ENCODE measurements at places on chromosomes 2 and 18. TPM values are rescaled to one million over a fixed set of nuclear protein-coding genes. Genes with fewer than 3 reads are reported as not detected.

The OBSL1 gene
- 40.4 TPM for total RNA-seq

The ADRA2B gene
- under 0.01 TPM for total RNA-seq

GRCh38 chr18:23151414-23152099, 16.3 kb downstream of the CABLES1 start:
- DNase-seq, result no peak

The DTNA gene
- 46.5 TPM for total RNA-seq

- DNase-seq, result no peak
Measured at GRCh38 chr2:234322766-234323465, 174.0 kb downstream of the ARL4C start.

DNA sequence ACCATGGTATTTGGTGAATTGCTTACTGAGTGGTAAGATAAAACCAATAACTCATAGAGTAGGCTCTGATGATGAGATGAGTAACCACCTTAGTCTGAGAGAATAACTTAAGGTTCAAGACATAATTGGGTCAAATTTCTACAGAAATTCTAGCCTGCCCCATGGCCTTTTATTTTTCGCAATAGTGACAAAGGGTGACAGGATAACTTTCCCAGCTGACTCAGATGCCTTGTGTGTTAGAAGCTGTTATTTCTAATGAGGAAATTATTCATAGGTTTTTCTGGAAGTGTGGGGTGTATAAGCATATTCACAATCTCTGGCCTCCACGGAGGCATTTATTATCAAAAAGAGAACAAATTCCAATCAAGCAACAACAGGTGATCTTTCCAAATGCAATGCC, 159.0 kb downstream of the NUP35 start:
- no peak for DNase-seq

- DNase-seq, result no peak
Measured at GRCh38 chr2:42928161-42928691, 135.8 kb upstream of the HAAO start.

GRCh38 chr2:119469131-119469530, 37.5 kb downstream of the TMEM37 start:
- DNase-seq, result no peak

The KCNE4 gene
- total RNA-seq, result 2.4 TPM

DNA sequence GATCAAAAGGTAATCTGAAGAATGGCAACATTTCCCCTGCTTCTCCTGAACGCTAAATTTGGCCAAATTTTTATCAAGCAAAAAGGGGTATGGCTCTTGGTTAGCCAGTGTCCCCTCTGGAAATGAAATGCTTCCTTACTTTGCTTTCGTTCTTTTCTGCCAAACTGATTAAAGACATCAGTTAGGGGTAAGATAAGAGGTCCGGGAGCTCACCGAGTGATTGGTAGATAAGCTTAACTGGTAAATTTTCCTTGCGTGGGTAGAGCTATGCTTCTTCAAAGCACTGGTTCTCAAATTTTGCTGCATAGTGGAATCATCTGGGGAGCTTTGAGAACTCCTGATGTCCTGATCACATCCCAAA, 62.7 kb upstream of the MAPRE2 start:
- no peak for DNase-seq

The IL36B gene
- total RNA-seq, result not detected

GRCh38 chr18:5159080-5159479, 38.0 kb downstream of the AKAIN1 start:
- no peak for DNase-seq

- no peak for DNase-seq
Measured at GRCh38 chr2:30666266-30666874, 140.9 kb downstream of the CAPN13 start.

DNA sequence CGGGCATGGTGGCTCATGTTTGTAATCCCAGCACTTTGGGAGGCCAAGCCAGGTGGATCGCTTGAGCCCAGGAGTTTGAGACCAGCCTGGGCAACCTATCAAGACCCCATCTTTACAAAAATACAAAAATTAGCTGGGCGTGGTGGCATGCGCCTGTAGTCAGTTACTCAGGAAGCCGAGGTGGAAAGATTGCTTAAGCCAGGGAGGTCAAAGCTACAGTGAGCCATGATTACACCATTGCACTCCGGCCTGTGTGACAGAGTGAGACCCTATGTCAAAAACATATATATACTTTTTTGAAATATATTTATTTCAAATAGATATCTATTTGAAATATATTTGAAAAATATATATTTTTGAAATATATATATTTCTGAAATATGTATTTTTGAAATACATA, 10.9 kb downstream of the OSBPL1A start:
- DNase-seq, result no peak

- DNase-seq, result no peak
Measured at GRCh38 chr18:3530807-3531206, 80.8 kb downstream of the TGIF1 start.

DNA sequence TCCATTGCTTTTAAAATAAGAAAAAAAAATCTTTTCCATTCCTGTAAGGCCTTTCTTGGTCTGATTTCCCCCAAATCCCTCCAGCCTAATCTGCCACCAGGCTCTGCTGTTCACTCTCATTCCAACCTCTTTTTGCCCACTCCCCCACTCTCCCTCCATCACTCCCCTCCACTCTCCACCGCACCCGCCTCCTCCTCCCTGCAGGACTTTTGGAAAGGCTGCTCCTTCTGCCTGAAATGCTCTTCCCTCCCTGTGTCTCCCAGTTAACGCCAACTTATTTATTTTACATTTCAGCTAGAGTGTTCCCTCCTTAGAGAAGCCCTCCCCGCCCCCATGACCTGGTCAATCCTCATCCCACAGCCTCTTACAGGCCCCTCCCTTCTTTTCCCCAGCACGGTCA, 4.7 kb upstream of the WNT6 start:
- no peak for DNase-seq

GRCh38 chr2:200247494-200247893, 59.0 kb upstream of the SPATS2L start:
- no peak for DNase-seq

The DCC gene
- 15.1 TPM for total RNA-seq
